ENCODE measurements at places on chromosomes 11 and 22. TPM values are rescaled to one million over a fixed set of nuclear protein-coding genes. Genes with fewer than 3 reads are reported as not detected.

Gene RASSF10
- total RNA-seq, result not detected

Gene NDUFC2
- total RNA-seq, result 105 TPM

Gene TUB
- 0.42 TPM for total RNA-seq

GRCh38 chr11:78351193-78351592 is 66.4 kb downstream of the GAB2 start:
- DNase-seq, result no peak

DNA sequence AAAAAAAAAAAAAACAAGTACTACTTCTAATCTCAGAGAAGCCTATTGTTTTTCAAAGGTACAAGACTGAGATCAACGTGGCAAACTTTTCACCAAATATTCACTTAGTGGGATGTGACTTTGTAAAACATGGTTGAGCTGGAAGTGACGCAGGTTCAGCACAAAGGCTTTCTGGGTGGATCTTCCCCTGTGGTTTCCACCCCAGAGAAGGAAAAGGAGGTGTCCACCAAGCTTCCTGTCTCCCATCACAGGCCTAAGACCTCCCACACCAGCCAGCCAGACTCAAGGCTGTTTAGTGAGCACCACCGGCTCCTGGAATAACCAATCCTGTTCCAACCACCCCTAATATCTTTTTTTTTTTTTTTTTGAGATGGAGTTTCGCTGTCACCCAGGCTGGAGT is 5.7 kb downstream of the TMEM184B start:
- no peak for DNase-seq

- peak; percentile 62 for DNase-seq
Measured at GRCh38 chr22:30444632-30445437, 19.3 kb downstream of the MTFP1 start.

GRCh38 chr11:29773656-29774264 is 243.1 kb downstream of the KCNA4 start:
- DNase-seq, result no peak

DNA sequence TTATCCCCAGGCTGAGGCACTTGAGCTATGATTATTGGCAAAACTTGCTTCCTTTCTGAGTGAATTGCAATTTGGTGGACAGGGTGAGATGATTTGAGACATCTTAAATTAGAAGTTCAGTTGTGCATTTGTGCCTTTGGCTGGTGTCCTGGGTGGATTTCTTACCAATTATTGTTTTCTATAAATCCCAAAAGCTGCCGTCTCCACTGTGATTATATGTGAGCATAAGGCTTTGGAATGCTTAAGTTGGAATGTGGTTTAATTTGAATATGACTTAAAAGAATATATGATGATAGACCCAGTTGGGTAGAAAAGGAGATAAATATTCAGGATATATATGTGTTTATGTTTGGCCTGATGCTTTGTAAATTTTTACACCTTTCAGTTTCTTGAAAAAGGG is 70.0 kb downstream of the EXT2 start:
- DNase-seq, result no peak

GRCh38 chr11:130160498-130161155 is 1.0 kb downstream of the ST14 start:
- DNase-seq, result no peak

GRCh38 chr11:117834068-117834810 is 9.7 kb upstream of the FXYD2 start:
- no peak for DNase-seq

DNA sequence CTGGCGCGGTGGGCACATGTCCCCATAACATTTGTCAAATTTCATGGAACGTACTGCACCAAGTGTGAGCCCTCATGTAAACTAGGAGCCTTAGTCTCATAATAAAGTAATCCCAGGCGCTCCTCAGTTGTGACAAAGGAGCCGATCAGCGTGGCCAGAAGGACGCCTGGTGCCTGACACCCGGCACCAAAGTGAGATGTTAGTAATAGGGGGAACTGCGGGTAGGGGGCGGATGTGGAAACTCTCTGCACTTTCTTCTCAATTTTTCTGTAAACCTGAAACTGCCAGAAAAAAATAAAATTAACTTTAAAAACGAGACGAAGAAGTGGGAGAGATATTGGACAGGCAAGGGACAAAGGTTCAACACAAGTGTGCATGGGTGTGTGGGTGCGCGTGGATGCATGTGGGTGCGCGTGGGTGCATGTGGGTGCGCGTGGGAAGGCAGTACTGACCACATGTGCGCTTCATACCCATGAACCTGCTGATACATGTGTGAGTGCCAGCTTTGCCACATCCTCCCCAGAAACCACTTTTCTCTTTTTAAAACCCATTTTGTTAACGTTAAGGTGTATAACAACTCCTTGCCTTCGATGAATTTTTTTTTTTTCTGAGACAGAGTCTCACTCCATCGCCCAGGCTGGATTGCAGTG is 55.4 kb upstream of the LINC01488 start:
- no peak for DNase-seq

DNA sequence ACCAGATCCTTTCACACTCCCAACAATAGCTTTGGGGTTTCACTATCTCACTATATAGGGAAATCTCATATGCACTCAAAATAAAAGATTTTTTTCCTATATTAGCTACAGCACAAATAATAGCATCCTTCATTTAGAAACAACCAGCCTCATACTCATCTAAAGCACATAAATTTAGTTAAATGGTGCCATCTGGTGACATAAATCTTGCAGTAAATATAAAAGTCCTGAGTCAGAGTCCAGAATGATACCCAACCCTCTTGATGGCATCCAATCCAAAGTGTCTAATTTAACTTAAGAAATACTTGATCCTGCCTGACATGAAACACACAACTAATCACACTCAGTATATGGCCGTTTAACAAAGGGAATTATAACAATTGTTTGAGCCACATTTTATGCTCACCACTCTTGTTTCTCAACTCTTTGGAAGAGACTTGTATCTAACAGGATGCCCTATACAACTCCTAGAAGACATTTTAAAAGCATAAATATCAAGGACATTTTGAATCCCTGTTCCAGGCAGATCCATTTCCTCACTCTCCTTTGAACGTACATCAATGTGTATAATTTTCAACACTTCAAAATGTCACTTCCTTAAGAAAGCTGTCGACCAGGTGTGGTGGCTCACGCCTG is 36.2 kb downstream of the DLG2 start:
- DNase-seq, result no peak

DNA sequence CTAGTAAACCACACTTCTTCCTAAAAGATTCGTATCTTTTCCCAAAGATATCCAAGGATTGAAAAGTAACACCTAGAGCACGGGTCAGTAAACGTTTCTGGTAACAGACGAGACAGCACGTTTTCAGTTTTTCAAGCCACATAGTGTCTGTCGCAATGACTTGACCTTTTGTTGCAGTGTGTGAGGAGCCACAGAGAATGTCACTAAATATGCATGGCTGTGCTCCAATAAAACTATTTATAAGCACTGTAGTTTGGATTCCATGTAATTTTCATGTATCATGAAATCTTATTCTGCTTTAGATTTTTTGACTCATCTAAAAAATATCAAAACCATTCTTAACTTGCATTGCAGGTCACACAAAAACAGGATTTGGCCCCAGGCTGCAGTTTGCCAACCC is 18.3 kb upstream of the MICAL3 start:
- DNase-seq, result no peak

DNA sequence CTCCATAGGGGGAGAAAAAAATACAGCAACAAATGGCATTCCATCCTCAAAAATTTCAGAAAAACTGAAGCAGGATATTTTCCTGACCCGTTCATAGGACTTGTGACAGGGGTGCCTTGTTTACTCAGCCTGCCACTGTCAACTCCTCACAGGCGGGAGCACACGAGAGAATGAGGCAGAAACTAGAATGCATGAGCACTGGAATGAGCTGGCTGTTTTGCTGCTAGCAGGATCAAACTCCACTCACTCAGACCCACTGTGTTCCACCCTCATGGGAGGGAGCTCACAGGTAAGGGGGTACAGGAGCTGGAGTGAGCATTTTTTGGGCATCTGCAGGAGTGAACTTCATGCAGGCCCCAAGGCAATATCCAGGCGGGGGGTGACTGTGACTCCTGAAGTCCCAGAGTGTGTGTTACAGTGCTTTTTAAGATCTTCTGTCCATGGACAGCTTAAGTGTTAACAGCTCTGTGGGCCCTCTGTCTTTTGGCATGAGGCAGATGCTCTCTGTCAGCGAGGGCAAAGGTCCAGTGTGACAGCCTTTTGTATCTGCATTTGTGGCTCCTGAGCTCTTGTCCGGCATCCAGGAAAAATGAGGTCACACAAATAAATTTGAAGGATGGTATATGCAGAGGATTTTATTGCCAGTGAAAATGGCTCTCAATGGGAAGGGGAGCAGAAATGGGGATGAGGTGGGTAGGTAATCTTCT is 905.7 kb upstream of the TENM4 start:
- no peak for DNase-seq
